ENCODE measurements at places on chromosomes 5 and 9.

- no peak for DNase-seq
These were observed 5.5 kb upstream of the SUSD3 start for GRCh38 chr9:93052791-93053540.

GRCh38 chr5:142808878-142809598 lies 38.9 kb downstream of the ARHGAP26 start:
- DNase-seq = no peak

DNA sequence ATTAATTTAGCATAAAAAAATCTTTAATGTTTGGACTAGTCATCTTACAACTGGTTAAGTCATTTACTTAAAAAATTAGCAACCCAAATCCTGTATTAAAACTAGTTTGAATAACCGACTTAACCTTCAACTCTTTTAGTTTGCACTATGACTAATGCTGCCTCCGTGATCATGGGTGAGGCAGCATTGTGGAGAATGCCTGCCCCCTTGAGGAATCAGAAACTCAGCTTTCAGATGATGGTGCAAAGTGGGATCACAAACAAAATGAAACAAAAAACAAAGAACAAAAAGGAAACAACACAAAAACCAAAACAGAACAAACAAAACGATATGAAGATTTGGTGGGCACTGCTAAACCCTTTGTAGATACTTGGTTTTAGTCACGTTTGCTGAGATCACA lies 127.0 kb upstream of the PALM2AKAP2 start:
- DNase-seq = no peak

DNA sequence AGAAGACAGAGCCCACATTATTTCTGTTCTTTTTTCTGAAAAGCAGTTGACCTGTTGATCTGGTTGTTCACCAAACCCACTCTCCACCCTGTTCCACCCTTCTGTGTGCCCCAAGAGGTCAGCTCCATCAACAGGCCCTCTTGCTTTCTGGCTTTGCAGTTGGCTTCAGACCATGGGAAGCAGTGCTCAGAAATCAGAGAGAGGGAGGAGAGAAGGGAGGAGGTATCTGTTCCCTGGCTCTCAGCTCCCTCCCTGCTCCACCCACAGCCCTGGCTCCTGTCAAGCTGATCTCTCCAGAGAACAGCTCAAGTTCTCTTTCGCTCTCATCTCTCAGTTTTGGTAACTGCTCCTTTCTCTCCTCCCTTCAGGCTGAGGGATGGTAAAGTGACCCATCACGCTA lies 144.2 kb upstream of the RAI14 start:
- no peak for DNase-seq

- no peak for DNase-seq
These were observed 17.0 kb upstream of the UNC5A start for GRCh38 chr5:176793343-176793699.

GRCh38 chr9:98391867-98392266 lies 136.4 kb upstream of the TBC1D2 start:
- DNase-seq = no peak

DNA sequence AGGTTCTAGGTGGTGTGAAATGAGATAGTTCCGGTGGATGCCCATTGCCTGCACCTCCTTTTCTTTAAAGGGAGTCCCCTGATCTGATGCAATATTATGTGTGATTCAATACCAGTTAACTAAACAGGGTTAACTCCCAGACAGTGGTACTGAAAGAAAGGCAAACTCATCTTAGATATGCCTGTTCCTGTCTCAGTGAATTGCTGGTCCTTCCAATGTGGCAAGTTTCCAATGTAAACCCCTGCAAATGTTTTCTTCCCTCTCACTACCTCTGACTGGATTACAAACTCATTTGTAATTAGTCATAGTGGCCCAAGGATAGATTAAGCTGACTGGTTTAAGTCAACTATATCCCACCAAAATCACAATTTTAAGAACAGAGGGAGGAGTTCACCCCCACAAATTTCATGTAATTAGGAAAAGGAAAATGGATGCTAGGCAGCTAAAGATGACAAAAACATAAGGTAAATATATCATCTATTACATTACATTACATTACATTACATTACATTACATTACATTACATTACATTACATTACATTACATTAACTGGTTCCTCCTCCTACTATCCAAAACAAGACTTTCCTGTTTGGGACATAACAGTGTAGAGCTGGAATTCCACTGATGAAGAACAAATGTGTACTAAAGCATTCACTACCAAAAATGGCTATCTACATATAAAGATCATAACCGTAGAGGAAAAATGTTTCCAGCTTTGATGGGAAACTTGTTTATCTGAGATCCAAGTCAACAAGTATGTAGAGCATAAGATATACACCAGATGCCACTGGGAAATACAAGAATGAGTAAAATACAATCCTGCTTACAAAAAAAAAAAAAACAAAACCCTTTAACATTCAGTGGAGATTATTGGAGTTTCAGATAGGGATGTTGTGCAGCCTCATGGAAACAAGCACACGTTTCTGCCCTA lies 121.5 kb upstream of the SNX2 start:
- no peak for DNase-seq

DNA sequence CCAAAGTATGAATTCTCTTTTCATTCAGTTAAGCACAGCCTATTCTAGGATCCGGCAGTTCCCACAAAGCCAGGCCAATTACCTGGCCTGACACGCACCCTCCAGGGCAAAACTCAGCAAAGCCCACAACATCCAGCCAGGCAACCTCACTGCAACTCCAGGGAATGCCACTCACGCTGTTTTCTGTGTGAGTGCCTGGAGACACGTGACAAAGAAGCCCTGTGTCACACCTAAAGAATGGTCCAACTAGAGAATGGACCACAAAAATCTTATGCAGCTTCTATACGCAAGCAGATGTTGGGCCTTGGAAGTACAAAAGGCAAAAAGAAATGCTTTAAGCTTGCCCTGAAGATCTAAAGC lies 20.2 kb downstream of the RETREG1 start:
- no peak for DNase-seq

DNA sequence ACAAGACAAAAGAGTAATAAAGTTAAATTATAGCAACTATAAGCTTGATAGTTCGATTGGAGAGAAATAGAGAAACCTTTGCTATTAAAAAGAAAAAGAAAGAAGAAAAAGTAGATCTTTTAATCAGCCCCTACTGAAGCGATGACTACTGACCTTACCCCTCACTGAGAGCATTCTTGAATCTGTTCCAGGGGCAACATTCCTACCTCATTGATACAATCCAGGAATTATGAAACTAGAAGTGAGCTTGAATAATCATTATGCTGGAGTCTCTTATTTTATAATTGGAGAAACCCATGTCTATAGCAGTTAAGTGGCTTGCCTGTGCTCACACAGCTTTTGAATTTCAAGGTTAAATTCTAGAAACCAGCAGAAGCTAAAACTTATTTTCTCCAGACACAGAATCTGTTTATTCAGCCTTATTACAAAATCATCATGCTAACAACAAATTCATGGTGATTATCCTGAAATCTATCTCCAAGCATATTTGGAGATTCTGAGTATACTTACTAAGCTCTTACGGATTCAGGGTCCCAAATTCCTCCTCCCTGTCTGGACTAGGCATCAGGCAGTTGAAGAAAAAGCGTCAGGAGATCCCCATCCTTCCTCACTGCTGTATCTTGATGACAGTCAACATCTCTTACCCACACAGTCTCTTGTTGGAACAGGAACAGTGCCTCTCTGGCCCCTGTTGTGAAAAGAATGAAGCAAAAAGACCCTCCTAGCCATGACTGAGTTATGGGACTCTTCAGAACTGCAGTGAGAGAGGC lies 547.6 kb upstream of the WWC1 start:
- DNase-seq = no peak

GRCh38 chr5:146188358-146188757 lies 5.9 kb upstream of the LARS1 start:
- no peak for DNase-seq

GRCh38 chr9:119257592-119257991 lies 111.6 kb downstream of the BRINP1 start:
- no peak for DNase-seq

GRCh38 chr5:64659289-64659688 lies 31.0 kb upstream of the SHISAL2B start:
- no peak for DNase-seq

All from CD4-positive, alpha-beta T cell (primary cell).